HS-27A (cell line): ENCODE measurements at places on chromosomes 11 and 22.
A peak's percentile ranks its signal among the peaks of the same experiment; 100 is the strongest.

GRCh38 chr11:8321876-8322275 lies 58.2 kb upstream of the LMO1 start:
- DNase-seq = no peak

DNA sequence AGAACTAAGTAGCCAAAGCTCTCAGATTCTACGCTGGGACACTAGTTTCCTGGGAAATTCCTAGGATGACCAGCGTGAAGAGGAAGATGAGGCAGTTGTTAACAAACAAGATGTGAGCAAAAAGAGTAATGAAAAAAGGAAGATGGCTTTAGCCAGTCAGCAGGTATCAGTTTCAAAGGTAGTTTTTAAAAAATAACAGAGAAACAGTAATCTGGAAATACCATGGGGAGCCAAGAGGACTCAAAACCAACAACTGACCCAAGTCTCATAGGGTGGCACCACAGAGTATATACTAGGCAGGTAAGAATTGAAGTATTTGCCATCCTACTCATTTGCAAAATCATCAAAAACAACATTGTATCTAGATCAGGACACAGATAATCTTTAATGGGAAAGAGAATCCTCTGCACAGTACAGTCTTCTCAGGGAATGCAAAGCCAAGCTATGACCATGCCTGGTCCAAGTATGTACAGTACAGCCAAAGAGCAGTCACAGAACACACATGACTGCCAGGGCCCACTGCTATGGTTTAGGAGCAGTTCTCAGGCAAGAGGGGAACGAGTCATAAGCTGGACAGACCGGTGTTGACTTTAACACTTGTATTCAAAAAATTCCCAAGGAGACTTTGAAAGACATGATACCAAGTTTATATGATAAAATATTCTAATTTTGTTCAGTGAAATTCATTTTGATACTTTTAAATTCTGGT lies 20.6 kb downstream of the MSANTD4 start:
- DNase-seq = no peak

DNA sequence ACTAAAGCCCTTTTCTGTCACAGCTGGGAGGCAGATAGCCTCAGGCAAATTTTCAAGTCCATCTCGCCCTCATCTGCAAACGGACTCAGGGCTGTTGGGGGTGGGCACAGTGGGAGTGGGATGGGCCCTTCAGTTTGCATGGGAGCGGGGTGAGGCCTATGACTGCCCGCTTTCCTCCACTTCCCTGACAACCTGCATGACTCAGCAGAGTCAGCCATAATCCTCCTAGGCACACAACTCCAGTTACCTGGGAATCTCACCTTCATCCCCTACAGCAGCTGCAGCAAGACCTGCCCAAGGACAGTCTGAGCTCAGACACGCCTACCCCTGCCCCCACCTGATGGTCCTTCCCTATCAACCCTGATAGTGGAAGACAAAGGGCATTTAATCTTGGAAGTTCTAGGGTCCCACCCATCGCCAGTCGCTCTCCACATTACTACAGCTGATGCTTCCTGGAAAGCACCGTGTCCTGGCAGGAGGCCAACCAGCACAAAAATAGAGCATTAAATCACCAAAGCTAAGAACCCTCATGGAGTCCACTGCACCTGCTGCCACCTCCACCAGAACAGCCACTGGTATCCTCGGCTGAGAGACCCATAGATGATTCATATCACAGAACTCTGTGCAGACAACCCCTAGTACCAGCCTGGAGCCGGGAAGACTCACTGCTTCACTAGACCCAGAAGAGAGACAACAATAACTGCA lies 319.3 kb downstream of the DCDC1 start:
- DNase-seq = no peak

- no peak for DNase-seq
These were observed 1.4 kb downstream of the SREBF2 start for GRCh38 chr22:41834005-41834944.

DNA sequence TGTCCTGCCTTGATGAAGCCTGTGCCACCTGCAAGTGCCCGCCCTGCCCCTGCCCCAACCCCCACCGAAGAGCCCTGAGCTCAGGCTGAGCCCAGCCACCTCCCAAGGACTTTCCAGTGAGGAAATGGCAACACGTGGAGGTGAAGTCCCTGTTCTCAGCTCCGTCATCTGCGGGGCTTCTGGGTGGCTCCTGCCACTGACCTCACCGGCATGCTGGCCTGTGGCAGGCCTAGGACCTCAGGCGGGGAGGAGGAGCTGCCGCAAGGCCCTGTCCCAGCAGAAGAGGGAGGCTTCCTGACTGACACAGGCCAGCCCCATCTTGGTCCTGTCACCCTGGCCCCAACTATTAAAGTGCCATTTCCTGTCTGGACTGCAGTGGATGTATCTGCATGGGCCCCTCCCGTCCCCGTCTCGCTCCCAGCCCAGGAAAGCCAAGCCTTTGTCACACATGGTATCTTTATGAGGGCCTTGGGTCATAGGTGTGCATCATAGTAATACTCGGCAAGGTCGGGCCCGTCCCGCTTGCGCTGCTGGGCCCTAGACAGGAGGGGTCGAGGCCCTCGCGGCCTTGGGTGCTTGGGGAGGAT lies 882 bp downstream of the FREY1 start:
- DNase-seq = no peak

GRCh38 chr22:32142600-32142999 lies 16.5 kb downstream of the C22orf42 start:
- no peak for DNase-seq

DNA sequence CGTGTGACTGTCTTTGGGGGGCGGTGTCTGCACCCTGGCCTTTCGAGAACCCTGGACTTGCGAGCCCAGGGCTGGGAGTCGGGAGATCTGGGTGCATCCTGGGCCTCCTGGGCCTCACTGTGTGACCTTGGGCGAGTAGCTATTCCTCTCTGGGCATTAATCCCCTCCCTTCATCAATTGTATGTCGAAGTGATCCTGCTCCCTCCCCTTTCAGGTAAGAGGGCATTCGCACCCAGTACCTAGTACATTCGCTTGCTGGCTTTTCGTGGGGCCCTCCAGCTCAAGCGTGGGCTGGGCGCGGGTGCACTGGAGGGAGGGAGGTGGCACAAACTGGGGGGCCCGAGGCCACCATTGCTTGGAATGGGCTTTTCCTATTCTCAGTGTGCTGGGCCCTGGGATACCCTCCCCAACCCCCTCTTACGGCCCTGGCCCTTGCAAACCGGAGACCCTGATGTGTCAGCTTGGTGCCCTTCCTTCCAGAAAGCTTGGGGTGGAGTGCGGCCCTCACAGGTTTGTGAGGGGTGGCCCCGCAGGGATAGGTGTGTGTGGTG lies 530 bp downstream of the USP35 start:
- DNase-seq = no peak

GRCh38 chr11:35174666-35175065 lies 35.7 kb downstream of the CD44 start:
- peak; percentile 22 for DNase-seq

GRCh38 chr11:15663777-15664218 lies 549.1 kb downstream of the INSC start:
- no peak for DNase-seq

DNA sequence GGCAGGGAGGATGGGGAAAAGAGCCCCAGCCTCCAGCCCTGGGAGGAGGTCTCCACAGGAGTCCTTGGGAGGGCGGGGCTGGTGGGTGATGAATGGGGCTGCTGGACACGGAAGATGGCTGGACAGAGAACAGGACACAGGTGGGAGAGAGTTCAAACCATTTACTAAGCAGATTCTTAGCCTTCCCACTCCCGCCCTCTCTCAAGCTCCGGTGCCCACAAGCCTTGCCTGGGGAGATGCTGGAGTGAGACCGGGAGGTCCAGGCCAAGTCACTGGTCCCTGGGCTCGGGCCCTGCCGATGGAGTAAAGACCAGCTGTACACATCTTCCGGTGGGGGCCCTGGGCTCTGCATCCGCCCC lies 1.4 kb downstream of the CLDN5 start:
- no peak for DNase-seq

DNA sequence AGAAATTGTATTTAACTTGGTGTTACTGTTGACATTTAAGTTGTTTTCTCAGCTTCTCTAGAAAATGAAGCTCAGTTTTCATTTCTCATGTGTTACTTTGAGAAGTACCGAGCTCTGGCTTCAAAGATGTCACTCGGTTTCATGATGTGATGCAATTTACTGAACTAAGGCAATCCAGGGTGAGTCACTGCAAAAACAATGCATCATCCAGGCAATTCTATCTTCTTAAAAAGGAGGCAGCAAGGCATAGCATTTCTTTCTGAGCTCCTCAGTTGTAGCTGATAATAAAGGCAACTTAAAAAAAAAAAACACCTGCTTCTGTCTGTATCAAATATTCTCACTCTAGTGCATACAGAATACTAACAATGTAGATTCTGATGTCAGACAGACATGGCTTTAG lies 91.1 kb upstream of the KCNA4 start:
- DNase-seq = peak; percentile 77

- DNase-seq = no peak
These were observed 452 bp upstream of the ATXN10 start for GRCh38 chr22:45670981-45671782.

DNA sequence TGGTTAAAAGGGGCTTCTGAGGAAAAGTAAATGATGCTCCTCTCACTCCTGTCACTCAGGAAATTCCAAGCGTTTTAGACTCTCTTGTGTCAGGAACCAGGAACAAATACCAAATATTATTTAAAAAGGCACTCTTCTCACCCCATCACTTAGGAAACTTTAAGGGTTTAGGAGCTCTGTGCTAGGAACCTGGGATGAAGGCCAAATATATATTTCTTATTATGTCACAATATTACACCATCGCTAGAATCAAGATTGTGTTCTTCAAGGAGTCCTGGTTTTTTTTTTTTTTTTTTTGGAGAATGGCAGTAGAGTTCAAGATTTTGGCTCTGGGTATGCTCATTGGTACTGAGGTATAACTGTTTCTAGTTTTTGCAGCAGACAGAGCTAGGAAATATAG lies 79.0 kb upstream of the HEPHL1 start:
- no peak for DNase-seq

DNA sequence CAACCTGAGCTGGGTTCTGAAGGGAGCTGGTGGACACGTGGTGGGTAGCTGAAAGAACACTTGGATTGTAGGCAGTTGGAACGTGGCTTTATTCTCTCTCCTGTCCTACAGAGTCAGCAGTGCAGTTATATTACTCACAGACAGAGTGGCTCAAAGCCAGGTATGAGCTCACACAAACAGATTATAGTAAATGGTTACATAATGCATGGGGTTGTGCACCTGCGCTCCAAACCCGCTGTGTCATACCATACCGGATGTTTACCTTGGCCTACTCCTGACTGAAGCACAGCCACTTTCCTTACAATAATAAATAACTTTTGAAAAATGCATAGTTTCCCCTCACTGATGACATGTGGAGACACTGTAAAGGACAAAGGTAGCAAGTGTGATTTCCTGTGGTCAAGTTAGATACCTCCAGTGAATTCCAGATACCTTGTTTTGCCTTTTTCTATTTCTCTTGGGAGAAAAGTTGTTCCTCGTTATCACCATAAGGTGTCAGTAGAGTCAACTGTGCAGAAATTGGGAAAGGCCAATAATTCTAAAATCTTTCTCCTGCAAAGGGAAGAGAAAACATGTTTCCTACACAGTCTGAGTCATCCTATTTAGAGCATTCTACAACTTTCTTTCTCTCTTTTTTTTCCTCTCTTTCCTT lies 13.5 kb downstream of the MS4A6A start:
- DNase-seq = peak; percentile 23

DNA sequence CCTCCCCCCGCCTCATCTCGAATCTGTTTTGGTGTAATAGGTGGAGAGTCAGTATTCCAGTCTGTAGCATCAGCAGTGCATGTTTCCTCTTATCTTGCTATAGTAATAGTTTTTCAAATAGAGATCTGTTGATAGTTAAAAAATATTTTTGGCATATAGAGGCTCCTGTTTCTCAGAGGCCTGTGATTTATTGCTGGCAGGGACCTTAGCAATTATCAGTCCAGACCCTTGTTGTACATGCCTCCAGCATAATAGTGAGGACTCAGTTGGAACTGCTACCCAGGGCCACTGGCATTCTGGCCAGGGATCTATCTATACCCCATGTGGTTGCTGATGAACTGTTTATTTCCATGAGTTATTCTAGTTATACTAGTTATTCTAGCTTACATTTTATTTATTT lies 52.6 kb downstream of the SPECC1L start:
- no peak for DNase-seq

DNA sequence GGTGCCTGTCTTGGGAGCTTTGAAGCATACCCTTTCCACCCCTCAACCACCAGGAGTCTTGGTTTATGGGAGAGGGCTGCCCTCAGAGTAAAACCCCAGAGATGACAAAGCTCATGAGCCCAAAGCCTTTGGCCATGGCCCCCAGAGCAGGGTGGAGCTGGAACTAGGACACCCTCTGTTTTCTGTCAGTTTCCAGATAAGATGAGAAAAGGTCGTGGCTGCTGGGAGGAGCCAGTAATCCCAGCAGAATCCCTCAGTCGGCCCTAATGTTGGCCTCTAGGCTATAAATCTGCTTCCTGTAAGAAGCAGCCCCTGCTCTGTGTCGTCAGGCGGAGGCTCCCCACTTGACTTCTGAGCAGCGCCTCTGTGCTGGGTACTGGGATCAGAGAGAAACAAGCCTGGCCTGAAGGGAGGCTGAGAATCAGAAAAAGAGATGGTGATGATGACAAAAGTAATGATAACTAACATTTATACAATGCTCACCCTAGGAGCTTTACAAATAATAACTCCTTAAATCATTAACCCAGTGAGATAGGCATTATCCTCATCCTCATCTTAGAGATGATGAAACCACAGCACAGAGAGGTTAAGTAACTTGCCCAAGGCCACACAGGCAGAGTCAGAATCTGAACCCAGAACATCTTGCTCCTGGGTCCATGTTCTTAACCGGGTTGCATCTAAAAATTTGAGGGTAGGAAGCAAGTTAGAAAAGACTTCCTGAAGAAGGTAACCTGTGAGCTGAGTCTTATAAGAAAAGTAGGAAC lies 471.4 kb downstream of the SOX6 start:
- DNase-seq = no peak

DNA sequence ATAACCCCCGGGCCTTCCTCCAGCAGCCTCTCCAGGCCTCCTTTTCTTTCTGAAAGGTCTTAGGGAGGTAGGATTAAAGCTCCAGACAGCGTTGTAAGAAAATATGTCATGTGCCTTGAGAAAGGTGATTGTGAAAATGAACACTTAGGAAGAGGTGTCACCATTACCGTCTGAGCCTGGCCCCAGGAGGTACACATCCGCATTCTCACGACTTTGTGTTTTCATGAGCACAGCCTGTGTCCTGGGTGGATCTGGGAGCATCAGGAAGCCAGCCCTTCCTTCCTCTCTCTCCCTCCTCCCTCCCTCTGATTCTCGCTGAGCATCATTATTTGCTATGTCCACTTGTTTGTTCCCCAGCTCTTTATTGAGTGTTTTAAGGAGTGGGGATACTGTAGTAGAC lies 105.1 kb upstream of the CRYBB3 start:
- no peak for DNase-seq

DNA sequence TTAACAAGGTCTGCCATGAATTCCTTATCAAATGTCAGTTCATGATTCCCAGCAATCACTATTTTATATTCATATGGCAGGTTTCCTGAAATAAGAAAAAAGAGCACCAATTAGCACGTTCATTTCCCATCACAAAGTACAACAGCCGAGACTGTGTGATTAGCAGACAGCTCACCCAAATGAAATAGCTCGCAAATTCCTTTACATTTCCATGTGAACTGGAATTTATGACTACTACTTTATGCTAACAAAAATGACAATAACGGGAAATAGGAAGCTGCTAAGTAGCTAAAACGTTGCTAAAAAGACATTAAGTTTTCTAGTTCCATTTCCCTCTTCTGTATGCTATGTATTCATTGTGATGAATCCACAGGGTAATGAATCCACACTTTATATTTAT lies 90.7 kb downstream of the MPPED2 start:
- no peak for DNase-seq

GRCh38 chr11:102241026-102241425 lies 76.3 kb upstream of the BIRC3 start:
- no peak for DNase-seq

- DNase-seq = peak; percentile 26
These were observed 97.1 kb upstream of the SYT13 start for GRCh38 chr11:45383224-45383623.
